NCI-H524 treated with DMSO at 0.1 percent for 48 hours (cell line): ENCODE measurements at places on chromosomes 16 and 17.

DNA sequence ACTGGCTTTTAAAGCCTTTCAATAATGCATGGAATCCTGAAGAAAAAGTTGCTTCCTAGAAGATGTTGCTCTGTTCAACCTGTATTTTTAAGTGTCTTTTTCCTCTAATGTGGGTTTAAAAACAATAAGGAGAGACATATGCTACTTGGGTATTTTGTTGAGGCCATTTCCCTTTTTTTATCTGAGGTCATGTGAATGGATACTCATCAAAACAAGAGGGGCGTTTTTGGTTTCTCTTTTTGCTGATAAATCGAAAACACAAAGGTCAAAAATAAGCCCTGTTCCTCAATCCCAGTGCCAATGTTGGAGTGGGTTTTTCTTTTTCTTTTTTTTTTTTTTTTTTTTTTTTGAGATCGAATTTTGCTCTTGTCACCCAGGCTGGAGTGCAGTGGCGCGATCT, 468.0 kb upstream of the RBFOX1 start:
- DNase-seq = no peak

- no peak for DNase-seq
These were observed 50.5 kb upstream of the TEX2 start for GRCh38 chr17:64313534-64313933.

GRCh38 chr16:70805787-70806186, 4.8 kb upstream of the VAC14 start:
- DNase-seq = no peak

GRCh38 chr16:19315889-19316433, 30.4 kb downstream of the CLEC19A start:
- DNase-seq = no peak

GRCh38 chr16:15946257-15947044, 3.0 kb upstream of the ABCC1 start:
- DNase-seq = no peak

- no peak for DNase-seq
These were observed 18.2 kb downstream of the PGS1 start for GRCh38 chr17:78396441-78397337.

DNA sequence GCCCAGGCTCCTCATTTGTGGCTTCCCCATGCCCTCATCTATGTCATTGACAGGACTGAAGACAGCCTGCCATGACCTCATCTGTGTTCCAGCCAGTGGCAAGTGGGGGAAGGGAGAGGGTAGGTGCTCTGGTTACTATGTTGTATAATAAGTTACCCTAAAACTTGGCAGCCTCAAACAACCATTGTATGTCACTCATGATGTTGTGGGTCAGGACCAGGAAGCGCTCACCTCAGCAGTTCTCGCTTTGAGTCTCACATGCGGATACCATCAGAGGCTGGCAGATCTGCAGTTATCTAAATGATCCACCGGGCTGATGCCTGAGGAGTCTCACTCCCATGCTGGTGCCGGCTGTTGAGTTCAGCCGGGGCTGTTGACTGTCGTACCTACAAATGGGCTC, 89.0 kb upstream of the TMEM97 start:
- no peak for DNase-seq

- DNase-seq = no peak
These were observed 256.6 kb downstream of the CPPED1 start for GRCh38 chr16:12546918-12547607.

- no peak for DNase-seq
These were observed 153.4 kb upstream of the PLCG2 start for GRCh38 chr16:81625544-81626153.

DNA sequence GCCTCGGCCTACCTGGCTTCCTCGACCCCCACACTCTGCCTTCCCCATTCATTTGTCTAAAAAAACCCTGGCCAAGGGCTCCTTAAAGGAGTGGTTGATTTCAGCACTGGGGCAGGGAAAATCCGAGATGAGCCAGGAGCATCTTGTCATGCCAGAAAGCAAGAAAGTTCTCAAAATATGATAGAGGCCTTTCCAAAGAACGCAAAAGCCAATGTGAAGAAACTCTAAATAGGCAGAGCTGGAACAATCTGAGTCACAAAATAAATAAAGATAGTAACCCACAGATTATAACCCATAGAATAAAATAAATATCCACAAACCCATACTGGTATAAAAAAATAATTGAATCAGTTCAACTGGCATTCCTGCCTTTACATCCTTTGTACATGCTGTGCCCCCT, 192.3 kb upstream of the SALL1 start:
- DNase-seq = no peak
